ENCODE measurements at places on chromosomes 4 and X.
A peak's percentile ranks its signal among the peaks of the same experiment; 100 is the strongest.

GRCh38 chrX:51461053-51462044, 35.0 kb downstream of the NUDT11 start:
- DNase-seq: no peak

DNA sequence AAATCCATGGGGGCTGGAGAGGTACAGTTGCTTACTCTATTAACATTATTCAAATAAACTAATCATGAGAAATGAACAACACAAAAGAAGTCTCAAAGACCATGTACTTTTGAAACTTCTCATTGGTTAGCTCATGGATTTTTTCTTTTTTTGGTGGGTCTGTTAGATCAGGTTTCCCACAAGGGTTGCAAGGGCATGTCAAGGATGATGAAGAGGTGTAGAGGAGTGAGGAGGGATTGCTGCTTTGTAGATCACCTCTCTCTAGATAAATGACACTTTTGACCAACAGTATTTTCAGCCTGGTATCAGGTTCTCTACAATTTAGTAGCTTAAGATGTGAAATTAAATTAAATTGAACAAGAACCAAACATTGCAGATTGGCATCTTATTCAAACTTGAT, 417.9 kb upstream of the AGA start:
- DNase-seq: no peak

DNA sequence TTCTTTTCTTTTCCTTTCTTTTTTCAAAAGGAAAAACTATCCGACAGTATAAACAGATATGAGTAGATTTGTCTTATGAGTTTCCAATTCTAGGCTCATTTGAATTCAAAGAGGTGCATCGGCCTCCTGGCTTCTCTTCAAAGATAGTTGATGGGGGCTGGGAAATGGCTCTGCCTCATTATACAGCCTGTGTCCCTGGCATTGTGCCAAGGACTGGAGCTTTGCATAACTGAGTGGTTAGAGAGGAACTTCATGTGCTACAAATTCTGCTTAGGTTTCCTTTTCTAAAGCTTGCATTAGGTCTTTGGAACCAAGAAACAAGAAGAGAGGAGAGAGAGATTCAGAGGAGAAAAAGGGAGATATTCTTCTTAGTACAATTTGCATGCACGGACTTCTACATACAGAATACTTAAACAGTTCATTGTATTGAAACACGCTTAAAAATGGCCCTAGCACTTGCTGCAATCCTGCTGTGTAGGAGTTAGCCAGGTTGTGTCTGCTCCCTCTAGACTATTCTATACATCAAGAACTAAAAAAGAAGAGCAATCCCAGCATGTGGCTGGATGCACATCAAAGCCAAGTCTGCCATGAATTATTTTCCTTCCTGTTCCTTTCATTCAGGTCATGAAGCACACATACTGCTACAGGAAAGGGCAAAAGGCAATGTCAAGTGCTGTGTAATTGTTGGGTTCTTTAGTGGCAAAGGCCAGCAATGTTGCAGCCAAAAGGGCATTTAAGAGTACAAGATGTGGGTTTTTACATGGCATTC, 70.9 kb downstream of the INTS12 start:
- DNase-seq: peak; percentile 48

DNA sequence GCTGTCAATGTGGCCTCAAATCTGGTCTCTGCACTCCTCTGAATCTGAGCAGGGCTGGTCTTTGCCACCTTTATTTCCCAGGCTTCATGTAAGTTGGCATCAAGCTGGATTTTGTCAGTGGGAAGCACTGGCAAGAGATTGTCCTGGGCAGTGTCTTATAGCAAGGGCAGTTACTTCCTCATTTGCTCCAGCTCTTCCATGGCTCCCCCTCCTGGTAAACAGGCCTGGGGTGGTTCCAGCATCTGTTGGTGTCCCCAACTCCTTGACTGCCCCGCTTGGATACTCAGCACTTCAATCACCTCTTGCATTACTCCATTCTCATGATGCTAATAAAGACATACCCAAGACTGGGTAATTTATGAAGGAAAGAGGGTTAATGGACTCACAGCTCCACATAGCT, 15.0 kb upstream of the REST start:
- DNase-seq: no peak

- no peak for DNase-seq
Observed at GRCh38 chr4:8897251-8898167, 25.9 kb upstream of the HMX1 start.

DNA sequence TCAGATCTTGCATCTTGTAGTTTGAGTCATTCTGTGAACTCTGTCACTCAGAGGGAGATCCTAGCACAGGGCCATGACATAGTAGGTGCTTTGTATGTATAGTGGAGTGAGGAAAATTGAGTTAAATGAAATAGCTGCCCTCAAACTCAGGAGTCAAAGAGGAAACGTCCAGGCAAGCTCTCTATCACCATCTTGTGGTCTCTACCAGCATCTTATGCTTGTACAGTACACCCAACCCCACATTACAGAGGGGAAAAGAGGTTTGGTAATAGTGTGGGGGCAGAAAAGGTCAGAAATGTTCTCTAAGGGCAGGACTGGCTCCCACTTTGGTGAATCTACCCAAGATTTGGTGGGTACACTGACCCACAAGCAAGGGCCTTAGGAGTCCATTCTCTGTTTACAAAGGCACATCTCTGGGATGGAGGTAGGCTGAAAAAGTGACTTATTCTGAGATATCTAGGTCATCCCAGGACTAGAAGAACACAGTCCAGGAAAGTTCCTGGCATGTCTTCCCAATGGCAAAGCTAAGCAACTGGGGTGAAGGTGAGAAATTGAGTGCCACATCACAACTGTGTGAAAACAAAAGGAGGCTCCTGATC, 131.8 kb downstream of the OR13H1 start:
- no peak for DNase-seq

GRCh38 chr4:29326816-29327215, 1393.4 kb upstream of the PCDH7 start:
- no peak for DNase-seq

GRCh38 chr4:126338548-126338947, 1023.8 kb downstream of the FAT4 start:
- DNase-seq: no peak

- DNase-seq: no peak
Observed at GRCh38 chr4:151475035-151475714, 66.2 kb downstream of the FHIP1A start.

GRCh38 chr4:54493862-54494261, 163.9 kb upstream of the KIT start:
- DNase-seq: no peak

DNA sequence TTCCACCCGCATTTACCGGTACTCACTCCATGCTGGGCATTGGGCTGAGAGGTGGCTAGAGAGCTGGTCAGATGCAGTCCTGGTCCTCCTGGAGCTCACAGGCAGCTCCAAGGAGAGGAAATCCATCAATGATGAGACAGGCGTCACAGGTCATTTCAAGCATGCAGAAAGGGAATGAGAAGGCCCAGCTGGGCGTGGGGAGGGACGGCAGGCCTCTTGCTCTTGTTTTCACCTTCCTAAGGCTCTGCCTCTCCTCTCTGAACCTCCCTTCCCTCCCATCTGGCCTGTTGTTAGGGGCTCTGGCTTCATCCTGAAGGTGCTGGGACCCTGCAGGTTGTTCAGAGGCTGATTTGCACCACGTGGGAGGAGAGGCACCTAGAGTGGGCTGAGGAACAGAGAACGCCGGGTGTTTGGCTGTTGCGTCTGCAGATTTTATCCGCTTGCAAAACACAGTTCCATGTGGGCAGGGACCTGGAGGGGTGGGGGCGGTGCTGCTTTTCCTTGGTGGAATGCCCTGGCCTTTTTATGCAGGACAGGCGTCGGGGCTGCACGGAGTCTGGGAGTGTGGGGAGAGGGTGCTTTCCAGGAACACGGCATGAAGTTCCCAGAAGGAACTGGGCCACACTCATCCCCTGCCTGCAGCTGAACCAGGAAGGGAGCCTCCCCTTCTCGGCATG, 81.5 kb upstream of the PSAPL1 start:
- no peak for DNase-seq

- DNase-seq: no peak
Observed at GRCh38 chr4:22299678-22300077, 216.2 kb downstream of the ADGRA3 start.

- no peak for DNase-seq
Observed at GRCh38 chr4:3213106-3213425, 35.9 kb upstream of the MSANTD1 start.

- DNase-seq: no peak
Observed at GRCh38 chrX:52118262-52118661, 49.3 kb upstream of the MAGED4B start.

- DNase-seq: no peak
Observed at GRCh38 chrX:1262369-1262768, 6.2 kb upstream of the CSF2RA start.

DNA sequence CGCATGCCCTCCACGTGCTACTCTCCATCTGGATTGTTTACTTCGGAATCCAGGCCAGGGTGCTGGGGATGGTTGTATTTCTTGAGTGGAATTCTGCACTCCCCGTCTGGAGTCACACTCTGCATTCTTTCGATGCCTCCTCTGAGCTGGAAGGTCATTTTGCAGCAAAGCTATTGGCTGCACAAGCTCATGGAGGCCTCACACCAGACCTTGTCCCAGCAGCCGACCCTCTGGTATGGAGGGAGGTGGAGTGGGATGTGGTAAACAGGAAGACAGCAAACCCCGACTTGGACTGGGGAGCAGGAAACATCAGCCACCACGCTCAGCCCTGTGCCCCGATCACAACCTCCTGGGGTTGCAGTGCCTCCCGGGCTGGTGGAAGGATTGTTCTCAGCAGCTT, 225.3 kb upstream of the LNX1 start:
- no peak for DNase-seq

GRCh38 chrX:19198473-19198872, 76.2 kb upstream of the ADGRG2 start:
- DNase-seq: no peak

GRCh38 chr4:168291242-168291641, 27.3 kb downstream of the DDX60 start:
- no peak for DNase-seq

DNA sequence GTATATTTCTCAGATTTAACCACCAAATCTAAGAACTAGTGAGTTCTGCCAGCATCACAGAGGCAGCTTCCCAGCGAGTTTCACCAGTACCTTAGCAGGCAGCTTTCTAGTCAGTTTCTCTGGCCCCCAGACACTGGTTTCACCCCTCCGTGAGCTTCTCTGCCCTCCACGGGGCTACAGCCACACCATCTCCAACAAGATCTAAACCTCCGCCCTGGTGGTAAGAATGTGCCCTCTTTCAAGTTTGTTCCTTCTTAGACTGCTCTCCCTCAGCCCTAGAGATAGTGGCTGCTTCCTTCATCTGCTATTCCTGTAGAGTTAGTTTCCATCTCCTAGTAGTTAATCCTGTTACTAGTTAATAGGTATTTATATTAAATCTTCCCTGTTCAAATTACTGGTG, 60.5 kb upstream of the TAB3 start:
- DNase-seq: no peak

DNA sequence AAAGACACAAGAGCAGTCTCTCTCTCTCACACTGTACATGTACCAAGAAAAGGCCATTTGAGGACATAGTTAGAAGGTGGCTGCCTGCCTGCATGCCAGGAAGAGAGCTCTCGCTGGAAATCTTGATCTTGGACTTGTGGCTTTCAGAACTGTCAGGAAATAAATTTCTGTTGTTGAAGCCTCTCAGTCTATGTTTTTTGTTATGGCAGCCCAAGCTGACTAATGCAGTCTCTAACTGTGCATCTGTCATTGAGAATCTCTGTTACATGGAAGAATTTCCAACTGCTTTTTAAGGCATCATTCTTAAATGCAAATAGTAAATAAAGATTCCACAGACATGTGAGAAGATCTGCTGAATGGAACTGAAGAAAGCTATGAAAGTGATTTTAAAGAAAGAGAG, 198.3 kb downstream of the PCDH10 start:
- DNase-seq: no peak

DNA sequence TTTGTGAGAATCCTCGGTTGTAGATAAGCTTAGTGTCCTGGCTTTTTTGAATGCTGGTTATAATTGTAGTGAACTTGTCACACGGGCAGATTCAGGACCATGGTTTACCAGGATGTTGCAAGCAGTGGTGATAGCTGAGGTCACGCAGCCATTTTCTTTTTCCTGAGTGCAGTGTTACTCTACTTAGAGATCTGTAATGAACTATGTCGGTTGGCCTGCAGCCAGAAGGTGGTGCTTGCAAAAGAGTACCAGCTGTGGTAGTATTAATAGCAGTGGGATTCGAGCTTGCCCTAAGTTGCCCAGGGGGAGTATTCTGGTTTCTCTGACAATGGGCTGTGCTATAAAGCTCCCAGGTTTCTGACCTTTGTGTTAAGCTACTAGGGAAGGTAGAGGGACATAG, 368.9 kb downstream of the SLITRK2 start:
- DNase-seq: no peak

DNA sequence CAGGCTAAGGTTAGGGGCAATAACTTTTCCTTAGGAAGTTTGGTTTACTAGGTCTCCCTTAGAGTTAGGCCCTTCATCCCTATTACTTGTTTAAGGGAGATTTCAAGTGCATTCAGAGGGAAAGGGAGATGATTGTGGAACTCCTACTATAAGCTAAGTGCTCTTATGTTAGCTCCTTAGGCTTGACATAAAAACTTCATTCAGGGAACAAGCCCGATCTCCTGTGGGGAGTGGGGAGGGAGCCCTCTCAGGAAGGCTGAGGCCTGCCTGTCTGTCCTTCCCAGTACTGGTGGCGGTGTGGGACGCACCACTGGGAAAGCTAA, 8.0 kb downstream of the KLF3 start:
- no peak for DNase-seq

GRCh38 chr4:32423267-32423666, 1703.1 kb downstream of the PCDH7 start:
- DNase-seq: no peak

DNA sequence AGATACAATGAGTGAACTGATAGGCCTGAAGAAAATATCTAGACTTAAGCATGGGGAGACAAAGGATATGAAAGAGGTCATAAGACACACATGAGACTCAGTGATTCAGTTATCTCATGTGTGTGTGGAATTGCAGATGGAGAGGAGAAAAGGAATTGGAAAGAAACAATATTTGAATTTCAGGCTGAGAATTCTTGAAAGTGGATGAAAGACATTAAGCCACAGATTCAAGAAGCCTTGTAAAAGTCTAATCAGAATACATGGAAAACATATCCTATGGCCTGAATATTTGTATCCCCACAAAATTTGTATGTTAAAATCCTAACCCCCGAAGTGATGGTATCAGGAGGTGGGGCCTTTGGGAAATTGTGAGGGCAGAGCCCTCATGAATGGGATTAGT, 28.3 kb downstream of the NSUN7 start:
- DNase-seq: no peak

- DNase-seq: no peak
Observed at GRCh38 chrX:136847874-136848273, 32.7 kb downstream of the RBMX start.

GRCh38 chrX:13482746-13483541, 86.5 kb upstream of the EGFL6 start:
- no peak for DNase-seq

GRCh38 chrX:77622672-77623071, 163.3 kb downstream of the ATRX start:
- DNase-seq: no peak

- DNase-seq: no peak
Observed at GRCh38 chr4:76514087-76514486, 79.1 kb downstream of the SHROOM3 start.

DNA sequence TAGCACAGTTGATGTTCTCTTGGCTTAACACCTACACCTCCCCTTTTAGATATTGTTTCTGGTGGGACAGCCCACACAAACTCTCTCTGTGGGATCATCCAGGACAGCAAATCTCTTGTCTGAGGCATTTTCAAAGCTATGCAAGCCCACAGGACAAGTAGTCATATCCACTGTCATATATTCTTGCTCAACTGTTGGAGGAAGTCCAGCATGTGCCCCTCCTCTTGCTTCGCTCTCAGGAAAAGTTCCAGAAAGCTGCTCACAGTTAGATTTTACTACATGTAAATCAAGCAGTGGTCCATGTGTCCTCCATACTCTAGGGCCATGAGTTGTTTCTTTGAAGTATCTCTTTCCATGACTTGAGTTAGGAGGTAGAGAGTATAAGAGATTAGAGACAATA, 260.7 kb downstream of the INPP4B start:
- no peak for DNase-seq
